HS-27A (cell line): ENCODE measurements at places on chromosomes 12 and 14.

GRCh38 chr14:51609955-51610283, 41.8 kb upstream of the FRMD6 start:
- DNase-seq = no peak

GRCh38 chr12:54161481-54162437, 27.0 kb downstream of the SMUG1 start:
- no peak for DNase-seq

DNA sequence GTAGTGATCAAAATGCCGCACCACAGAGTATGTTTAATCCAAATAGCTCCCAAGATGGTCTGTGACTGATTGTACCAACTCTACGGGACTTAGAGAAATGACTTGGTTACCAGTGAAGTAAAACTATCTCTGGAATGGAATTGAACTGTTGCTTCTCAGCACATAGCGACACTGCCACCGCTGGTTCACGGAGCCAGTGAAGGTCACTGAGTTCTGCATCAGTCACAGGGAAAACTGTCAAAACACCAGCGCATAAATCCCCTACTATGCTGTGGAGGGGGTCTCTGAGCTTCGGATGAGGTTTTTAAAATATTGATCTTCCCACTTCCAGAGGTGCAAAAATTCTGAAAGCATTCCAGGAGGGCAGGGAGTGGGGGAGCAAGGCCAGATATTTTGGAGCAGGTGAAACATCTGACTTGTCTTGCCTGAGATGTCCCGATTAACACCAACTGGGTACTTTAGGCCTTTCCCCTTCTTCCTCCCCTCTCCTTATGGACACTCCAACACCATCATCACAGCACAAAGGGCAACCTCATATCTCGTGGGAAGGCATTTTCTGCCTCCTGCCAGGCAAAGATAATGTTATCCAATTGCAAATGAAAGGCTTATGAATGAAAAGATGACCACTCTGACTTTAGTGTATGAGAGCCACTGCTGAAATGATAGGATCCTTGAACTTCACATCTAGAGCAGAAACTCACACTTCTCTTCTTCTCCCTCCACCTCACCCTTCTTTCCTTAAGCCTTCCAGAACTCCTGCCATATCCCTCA, 2.0 kb upstream of the PLXNC1 start:
- DNase-seq = no peak

DNA sequence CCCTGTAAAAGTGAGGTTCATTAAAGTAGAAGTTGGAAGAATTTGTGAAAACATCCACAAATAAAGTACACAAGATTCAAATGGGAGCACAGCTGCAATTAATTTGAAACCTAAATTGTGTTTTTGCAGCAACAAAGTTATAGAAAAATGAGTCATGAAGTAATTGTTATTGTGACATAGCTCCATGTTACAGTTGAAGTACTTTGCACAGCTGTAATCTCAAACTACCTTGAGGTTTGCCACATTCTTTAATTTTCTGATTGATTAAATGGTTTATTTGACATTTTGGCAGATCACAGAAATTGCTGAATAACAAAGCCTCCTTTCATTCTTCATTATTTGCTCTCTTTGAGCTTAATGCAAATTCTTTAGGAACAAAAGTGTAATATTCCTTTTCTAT, 111.3 kb downstream of the RMST start:
- no peak for DNase-seq

DNA sequence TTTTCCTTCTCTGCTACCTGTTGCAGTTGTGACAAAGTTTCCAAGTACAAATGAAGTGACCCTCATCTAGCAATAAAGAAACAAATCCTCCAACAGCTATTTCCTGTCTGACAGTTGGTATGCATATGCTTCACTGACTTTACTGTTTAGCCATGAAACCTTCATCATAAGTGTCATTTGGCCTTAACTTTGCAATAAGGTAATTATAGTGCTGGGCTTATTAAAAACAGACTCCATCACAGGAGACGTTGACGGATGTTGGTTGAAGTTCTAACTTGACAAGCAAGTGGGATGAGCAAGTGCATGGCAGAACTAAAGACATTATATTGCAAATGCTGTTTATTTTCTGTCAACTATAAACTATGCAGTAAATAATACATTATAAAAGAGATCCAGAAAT, 425.2 kb downstream of the RPS29 start:
- no peak for DNase-seq

GRCh38 chr14:66022526-66022925, 463.6 kb upstream of the CCDC196 start:
- no peak for DNase-seq

GRCh38 chr12:52949413-52950331, 754 bp downstream of the KRT18 start:
- DNase-seq = peak; percentile 88

- DNase-seq = no peak
Measured at GRCh38 chr14:91009501-91010152, 50.8 kb downstream of the RPS6KA5 start.

DNA sequence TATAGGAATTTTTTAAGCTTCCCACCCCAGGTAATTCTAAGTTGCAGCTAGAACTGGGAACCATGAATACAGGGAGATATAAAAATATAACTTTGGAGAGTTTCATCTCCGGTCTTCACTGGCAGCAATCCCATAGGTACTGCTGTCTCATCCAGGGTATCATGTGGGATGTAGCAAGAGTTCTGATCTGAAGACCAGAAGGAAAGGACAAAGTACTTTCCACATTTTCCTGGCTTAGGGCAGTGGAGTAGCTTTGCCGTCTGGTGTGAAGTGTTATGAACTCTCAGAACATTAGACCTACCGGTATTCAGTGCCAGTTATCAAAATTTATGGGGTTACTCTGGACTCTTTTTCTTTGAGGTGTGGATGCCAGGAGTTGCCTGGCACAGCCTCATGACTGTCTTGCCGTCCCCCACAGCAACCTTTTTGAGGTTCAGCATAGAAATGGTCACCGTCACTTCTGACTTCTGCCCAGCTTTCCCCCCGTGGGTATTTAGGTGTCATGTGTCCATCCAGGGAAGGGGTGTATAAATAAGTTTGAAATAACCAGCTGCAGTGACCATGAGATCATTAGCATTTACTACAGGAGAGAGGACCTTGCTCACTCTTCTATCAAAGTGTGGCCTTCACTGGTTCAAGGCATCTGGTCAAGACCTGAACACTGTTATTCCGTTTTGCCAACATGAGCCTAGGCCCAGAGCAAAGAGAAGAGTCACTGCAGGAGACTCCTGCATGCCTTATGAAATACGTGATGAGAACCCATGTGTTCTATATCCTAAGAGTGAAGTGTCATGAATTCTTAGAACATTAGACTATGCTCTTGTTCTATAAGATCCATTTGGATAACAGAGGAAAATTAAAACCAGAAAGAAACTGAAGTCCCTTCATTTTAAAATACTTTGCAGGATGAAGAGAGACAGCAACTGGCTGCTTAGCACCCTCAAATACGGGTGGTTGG, 22.2 kb downstream of the TMEM233 start:
- DNase-seq = no peak

GRCh38 chr14:70027785-70028428, 148.7 kb downstream of the SMOC1 start:
- no peak for DNase-seq

- no peak for DNase-seq
Measured at GRCh38 chr12:128970110-128970509, 116.8 kb downstream of the GLT1D1 start.
